ENCODE measurements at places on chromosomes 1 and 21.

GRCh38 chr1:66494482-66494881 lies 39.5 kb upstream of the SGIP1 start:
- no peak for DNase-seq

DNA sequence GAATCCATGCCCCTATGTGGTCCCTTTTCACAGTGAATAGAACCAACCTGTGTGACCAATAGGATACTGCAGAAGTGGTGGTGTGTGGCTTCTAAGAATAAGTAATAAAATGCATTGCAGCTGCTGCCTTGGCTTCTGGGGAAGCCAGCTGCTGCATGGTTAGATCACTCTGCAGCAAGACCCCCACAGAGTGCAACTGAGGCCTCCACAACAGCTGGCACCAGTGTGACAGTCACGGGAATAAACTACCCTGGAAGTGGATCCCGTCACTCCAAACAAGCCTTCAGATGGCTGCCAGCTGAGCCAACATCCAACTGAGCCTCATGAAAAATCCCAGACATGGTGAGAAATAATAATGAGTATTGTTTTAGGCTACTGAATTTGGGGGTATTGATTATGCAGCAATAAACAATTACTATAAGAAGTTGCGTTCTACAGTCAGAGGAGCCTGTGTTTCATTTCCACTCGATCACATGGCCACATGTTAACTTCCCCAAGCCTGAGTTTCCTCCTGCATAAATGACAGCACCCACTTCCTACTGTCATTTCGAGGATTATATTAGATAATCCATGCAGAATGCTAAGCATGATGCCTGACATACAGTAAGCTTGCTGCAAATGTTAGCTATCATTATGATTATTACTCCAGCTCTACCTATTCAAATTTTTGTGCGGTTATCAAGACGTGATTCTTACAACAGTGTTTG lies 20.8 kb upstream of the COG2 start:
- no peak for DNase-seq

GRCh38 chr1:194309269-194309668 lies 1122.9 kb upstream of the B3GALT2 start:
- DNase-seq, result no peak

DNA sequence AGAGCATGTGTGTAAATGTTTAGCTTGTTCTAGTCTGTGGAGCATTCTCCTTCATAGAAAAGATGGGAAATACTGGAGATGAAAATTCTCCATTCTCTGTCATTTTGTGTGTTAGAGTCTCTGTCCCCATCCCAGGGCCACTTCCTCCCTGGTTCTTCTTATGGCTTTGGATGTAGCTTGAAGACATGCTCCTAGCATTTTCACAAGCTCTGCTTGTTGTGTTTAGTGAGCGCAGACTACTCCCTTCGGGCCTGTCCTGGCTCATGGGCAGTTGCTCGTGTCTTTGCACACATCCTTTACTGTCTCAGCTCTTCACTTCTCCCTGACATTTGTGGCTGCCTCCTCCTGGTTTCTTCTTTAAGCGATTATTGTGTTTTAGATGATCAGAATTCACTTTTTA lies 30.4 kb downstream of the MAPKAPK2 start:
- DNase-seq, result no peak

DNA sequence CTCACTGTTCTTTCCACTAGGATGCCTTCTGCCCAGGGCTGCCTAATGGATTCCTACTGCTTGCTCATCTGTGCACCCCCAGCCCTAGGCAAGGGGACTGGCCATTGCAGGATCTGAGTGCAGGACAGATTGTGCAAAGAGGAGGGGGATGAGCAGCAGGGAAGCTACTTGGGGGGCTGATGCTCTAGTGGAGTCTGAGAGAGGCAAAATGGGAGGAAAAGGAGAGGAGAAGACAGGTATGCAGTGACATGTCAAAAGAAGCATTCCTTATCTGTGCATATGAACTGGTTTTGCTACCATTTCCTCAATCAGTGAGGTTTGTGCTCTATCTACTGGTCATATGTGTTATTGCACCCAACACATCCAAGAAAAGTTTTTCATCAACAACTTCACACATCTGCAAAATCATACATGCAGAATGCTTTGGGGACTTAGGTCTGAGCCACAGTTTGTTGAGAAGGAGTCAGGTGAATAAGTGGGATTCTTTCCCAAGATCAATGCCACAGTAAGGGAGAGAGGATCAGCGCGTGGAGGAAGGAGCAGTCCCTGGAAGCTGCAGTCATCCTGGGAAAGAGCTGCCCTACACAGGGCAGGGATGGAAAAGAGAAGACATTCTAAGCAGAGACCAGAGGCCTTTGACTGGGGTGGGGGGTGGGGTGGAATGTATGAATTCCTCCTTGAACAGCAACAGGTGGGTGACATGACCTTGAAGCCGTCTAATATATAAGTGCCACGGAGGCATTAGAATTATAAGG lies 14.4 kb downstream of the SLC5A9 start:
- DNase-seq, result no peak

GRCh38 chr1:229874609-229875008 lies 192.4 kb upstream of the GALNT2 start:
- DNase-seq, result no peak

- no peak for DNase-seq
Measured at GRCh38 chr21:25369524-25370300, 237.6 kb downstream of the MRPL39 start.

- no peak for DNase-seq
Measured at GRCh38 chr1:29120947-29121485, 2.7 kb downstream of the TMEM200B start.

DNA sequence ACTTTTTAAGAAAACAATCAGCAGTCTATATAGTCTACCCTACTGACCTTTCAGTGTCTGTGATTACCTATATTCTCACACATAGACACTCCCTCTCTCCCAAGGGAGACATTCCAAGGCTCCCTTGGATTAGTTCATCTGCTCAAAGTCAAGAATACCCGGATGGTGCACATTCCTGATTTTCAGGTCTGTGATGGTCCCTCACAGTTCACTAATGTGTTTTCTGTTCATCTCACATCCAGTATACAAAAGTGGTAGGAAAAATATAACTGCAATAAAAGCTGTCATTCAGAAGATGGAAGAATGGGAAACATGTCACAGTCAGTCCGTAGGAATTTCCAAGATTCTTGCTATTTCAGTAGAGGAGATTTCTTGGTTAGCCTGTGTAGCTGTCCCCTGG lies 224.1 kb upstream of the CACYBP start:
- DNase-seq, result no peak

DNA sequence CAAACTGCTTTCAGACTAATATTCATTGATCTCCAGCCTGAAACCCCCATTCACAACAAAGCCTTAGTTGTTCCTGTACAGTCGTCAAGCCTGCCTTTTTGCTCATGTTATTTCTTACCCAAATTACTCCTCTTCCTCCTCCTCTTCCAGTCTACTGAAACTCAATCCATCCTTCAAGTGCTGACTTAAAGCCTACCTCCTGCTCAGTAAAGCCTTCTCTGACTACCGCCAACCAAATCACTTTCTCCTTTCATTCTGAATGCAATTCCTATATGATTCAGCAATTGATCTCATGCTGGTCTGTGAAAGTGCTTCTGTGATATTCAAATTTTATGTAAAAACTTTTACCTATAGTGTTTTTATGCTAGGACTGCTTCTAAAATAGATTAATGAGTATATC lies 18.6 kb downstream of the TAF5L start:
- no peak for DNase-seq

- DNase-seq, result no peak
Measured at GRCh38 chr1:8035289-8035688, 9.2 kb upstream of the ERRFI1 start.

DNA sequence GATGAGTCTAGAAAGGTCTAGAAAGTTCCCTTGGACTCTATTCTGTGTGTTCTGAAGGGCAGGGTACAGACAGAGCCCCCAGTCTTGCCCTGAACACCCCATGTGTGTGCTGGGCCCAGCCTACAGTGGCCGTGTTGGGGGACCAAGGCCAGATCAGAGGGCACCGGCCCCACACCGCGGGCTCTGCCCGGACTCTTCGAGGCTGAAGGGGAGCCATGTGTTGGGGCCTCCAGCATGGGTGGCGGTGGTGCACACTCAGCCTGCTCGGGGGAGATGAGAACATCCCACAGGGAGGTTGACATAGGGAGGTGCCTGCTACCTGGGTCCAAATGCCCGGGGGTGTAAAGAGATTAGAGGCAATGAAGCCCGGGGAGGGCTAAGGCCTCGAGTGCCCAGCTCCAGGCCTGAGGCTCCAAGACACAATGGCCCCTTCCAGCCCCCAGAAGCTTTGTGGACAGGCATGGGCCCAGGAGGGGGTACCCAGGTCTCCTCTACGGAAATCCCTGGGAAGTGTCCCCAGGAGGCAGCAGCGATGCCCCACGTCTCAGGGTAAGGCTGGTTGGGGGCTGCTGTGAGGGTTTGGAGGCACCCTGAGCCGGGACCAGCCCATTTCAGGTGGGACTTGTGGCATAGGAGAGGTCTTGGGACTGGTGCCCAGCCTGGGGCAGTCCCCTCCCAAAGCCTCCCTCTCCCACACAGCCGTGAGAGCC lies 12.1 kb downstream of the ARHGEF16 start:
- DNase-seq, result no peak

GRCh38 chr1:26046246-26047095 lies 553 bp upstream of the SLC30A2 start:
- no peak for DNase-seq

- DNase-seq, result no peak
Measured at GRCh38 chr1:2411801-2412394, 466 bp downstream of the PEX10 start.

DNA sequence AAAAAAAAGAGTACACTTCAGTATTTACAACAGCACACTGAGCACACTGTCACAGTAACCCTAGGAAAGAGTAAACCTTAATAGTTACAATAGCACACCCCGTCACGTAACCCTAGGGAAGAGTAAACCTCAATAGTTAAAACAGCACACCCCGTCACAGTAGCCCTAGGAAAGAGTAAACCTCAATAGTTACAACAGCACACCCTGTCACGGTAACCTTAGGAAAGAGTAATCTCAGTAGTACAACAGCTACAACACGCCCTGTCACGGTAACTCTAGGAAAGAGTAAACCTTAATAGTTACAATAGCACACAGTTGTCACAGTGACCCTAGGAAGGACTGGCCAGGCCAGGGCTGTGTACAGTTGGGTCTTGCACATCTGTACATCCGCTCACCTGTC lies 3.0 kb downstream of the CDK11A start:
- no peak for DNase-seq

- DNase-seq, result no peak
Measured at GRCh38 chr1:96416701-96417444, 304.7 kb upstream of the PTBP2 start.

GRCh38 chr1:30134466-30135217 lies 588.7 kb downstream of the MATN1 start:
- DNase-seq, result no peak

DNA sequence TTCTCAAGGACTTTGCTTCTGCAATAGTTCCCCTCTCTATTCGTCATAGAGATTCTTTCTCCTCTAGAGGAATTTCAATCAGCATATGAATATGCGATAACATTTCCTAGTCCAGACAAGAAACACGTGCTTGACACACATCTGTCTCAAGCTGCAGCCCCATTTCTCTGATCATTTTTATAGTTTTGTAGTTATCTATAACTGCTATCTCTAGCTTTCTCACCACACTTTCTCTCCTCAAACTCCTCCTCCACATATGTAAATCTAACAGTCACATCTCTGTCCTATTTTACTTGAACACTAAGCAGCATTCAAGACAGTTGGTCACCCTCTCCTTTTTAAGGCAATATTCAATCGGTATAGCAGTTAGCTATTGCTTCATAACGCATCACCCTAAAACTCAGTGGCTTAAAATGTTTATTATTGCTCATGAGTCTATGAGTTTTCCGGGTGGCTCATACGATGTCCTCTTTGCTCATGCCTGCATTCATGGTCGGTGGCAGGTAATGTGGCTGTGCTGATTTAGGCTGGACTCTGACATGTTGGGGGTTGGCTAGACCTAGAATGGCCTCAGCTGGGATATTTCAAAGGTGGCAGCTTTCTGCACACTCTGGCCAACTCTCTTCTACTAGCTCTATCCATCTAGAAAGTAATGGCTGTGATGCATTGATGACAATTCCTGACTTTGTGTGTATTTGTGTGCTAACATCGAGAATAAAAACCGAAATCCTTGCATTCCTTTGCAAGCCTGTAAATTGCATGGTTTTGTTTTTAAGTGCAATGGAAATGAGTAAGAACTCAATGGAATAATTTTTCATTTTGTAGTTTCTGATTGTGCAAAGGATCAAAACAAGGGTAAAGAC lies 20.6 kb downstream of the ATP6V1G3 start:
- DNase-seq, result no peak

DNA sequence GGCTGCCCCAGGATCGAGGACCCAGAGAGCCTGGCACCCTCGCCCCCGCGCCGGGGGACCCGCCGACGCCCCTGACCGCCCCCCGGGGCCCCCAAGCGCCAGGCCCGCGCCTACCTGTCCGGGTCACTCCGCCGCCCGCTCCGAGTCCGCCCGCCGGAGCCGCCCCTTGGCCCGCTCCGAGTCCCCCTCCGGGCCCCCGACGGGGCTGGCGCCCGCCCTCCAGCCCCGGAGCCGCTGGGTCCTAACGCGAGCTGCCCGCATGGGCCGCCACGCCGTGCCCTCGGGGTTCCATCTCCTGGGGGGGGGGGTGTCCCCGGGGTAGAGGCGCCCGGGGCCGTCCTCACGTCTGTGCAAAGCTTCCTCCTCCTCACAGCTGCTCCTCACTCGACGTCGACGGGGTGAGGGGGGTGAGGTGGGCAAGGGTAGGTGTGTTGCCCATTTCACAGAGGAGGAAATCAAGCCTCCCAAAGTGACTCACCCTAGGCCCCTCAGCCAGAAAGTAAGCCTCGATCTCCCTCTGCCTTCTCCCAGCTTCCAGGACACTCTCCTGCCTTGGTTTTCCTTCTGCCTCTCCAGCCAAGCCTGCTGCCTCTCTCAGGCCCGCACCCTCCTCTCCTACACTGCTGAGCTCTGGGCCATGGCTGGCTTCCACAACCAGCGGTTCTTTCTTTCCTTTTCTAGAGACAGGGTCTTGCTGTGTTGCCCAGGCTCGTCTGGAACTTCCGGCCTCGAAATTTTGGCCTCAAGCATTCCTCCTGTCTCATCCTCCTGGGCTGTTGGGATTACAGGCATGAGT lies at the start of gene MFAP2:
MFAP2 (minus strand) TSS at position 148 of the 796 bp plus-strand sequence. CDS start 2,347 bp downstream, outside the sequence.
- DNase-seq, result no peak

GRCh38 chr1:205522692-205523091 lies 18.2 kb downstream of the CDK18 start:
- no peak for DNase-seq

- DNase-seq, result no peak
Measured at GRCh38 chr1:235059221-235059620, 69.4 kb downstream of the TOMM20 start.

- DNase-seq, result no peak
Measured at GRCh38 chr1:68745451-68745850, 248.6 kb upstream of the DEPDC1 start.

DNA sequence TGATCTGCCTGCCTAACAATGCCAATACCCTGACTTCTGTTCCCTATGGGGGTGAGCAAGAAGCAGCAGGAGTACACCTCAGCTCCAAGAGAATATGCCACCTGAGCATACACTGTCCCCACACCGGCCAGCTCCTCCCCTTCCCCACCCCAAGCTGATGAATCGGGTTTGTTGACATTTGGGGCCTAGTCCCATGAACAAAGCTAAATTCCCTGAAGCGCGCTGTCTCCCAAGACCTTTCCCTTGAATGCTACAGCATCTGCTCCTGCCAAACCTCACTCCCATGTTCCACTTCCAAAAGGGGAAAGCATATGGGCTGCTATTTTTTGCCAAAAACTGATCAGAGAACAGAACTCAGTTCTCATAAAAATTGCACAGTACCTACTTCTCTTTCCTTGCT lies 220.4 kb upstream of the CAMK1G start:
- DNase-seq, result no peak

GRCh38 chr1:170146720-170147263 lies 1.0 kb downstream of the NTMT2 start:
- DNase-seq, result no peak

All from SIG-M5 (cell line).